ENCODE measurements at places on chromosomes 1 and 21.

- no peak for DNase-seq
Observed at GRCh38 chr1:33454646-33455282, 17.7 kb upstream of the ZSCAN20 start.

DNA sequence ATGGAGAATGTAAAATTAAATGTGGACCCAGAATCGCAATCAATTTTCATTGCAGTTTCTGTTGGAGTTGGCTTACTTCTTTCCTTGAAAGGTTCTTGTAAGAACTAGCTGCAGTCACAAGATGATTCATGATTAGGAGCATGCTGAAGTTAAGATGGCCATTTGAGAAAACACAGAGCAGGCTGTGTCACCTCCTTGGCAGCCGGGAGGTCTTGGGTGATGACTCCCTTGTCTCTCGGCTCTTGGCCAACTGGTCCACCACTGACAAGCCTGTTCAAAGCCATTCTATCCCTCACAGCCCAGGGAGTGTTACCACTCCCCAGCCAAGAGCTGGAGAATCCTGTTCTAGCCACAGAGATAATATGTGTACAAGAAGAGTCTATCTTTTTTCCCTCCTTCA lies 40.6 kb downstream of the OPTC start:
- no peak for DNase-seq

DNA sequence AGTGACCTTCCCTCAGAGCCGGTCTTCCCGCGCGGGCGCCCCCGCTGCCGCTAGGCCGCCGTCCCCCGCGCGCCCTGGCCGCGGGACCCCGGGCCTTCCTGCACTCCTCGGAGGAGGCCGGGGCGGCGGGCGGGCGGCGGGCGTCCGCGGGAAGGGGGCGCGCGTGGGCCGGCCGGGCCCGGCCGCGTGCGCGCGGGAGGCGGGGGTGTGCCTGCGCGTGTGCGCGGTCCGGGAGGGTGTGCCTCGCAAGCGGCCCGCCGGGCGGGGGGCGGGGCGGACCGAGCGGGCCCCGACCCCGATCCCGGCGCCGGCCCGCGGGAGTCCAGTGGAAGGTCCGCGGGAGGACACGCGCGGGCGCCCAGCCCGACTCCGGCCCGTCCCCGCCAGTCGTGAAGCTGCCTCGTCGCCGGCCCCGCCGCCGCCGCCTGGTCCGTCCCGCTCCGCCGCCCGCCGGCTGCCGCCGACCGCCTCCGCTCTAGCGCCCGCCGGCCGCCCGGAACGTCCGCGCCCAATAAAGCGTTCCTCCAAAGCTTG lies 438 bp downstream of the MRPS6 start:
- DNase-seq, result peak; percentile 10

GRCh38 chr1:217627431-217627830 lies 3.5 kb downstream of the GPATCH2 start:
- no peak for DNase-seq

All from stimulated activated CD4-positive, alpha-beta T cell treated with anti-CD3 and anti-CD28 coated beads, Interleukin-2, amount 100 ng/mL, for 48 hours (primary cell).